ENCODE measurements at places on chromosomes 4 and X.

DNA sequence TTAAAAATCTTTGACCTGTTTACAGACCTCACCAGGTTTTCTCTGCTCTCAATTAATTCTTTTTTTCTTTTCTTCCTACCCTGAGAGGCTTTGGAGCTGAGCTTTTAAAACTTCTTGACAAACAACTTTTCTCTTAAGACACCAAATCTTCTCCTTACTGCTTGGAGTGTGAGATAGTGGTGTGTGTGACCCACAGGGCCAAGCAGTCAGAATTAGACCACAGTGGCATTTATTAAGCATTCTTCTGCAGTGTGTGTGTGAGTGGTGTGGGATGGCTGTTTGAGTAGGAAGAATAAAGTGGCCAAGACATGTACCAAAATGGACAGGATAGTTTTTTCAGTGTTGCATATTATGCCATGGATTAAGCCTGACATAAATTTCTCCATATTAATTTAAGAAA is 665.1 kb downstream of the RAPGEF2 start:
- H3K27ac ChIP-seq, result no peak overlapping the region
- H3K36me3 ChIP-seq, result no peaks in the 10 kb centered on the region
- H3K4me1 ChIP-seq, result no peaks in the 10 kb centered on the region

- DNase-seq, result no peak
- no peaks in the 10 kb centered on the region for H3K27me3 ChIP-seq
- H3K4me3 ChIP-seq, result no peak overlapping the region
- H3K36me3 ChIP-seq, result no peaks in the 10 kb centered on the region
- H3K27ac ChIP-seq, result no peak overlapping the region
Measured at GRCh38 chrX:15998350-15998749, 125.0 kb upstream of the GRPR start.

- no peak overlapping the region for H3K27ac ChIP-seq
- H3K36me3 ChIP-seq, result no peaks in the 10 kb centered on the region
- H3K4me3 ChIP-seq, result no peak overlapping the region
- DNase-seq, result no peak
- H3K27me3 ChIP-seq, result no peaks in the 10 kb centered on the region
Measured at GRCh38 chrX:36414056-36414455, 494.5 kb downstream of the CFAP47 start.

- no peaks in the 10 kb centered on the region for H3K27me3 ChIP-seq
- no peak overlapping the region for H3K27ac ChIP-seq
- H3K4me1 ChIP-seq, result no peaks in the 10 kb centered on the region
- no peaks in the 10 kb centered on the region for H3K36me3 ChIP-seq
Measured at GRCh38 chr4:104964410-104965175, 182.1 kb upstream of the TET2 start.

Measured in hepatocyte (in vitro differentiated cells).